ENCODE measurements at places on chromosomes 3 and 15.

- no peak for DNase-seq
These were observed 212.7 kb downstream of the PDZRN3 start for GRCh38 chr3:73411993-73412392.

GRCh38 chr3:148970271-148970670, 21.1 kb upstream of the GYG1 start:
- DNase-seq: no peak

GRCh38 chr3:15660055-15660935, 58.8 kb downstream of the BTD start:
- no peak for DNase-seq

GRCh38 chr15:79635149-79635771, 203.1 kb downstream of the MINAR1 start:
- DNase-seq: no peak

GRCh38 chr3:175713268-175713667, 854.1 kb downstream of the NAALADL2 start:
- DNase-seq: no peak

GRCh38 chr3:181626036-181626435, 85.7 kb upstream of the SOX2 start:
- no peak for DNase-seq

- no peak for DNase-seq
These were observed 107.4 kb downstream of the VGLL4 start for GRCh38 chr3:11536132-11536935.

- DNase-seq: no peak
These were observed 371.7 kb upstream of the RGMA start for GRCh38 chr15:93460717-93461116.

DNA sequence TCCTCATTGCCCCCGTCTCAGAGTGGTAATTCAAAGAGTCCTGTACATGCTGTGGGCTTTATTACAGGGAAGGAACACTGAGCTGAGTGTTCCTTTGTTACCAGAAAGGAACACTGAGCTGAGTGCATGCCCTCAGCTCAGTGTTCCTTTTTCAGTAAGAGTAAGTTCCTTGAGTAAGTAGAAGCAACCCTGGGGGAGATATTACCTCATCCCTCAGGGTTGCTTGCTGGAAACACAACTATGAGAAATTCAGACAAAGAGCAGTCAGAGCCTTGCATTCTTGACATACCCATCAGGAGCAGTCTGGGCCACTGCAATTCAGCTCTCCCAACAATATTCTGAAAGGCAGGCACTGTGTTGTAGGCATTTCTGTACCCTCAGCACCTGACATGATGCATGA, 17.0 kb downstream of the CHRM5 start:
- no peak for DNase-seq

GRCh38 chr15:55151631-55152030, 45.1 kb downstream of the RSL24D1 start:
- DNase-seq: no peak

DNA sequence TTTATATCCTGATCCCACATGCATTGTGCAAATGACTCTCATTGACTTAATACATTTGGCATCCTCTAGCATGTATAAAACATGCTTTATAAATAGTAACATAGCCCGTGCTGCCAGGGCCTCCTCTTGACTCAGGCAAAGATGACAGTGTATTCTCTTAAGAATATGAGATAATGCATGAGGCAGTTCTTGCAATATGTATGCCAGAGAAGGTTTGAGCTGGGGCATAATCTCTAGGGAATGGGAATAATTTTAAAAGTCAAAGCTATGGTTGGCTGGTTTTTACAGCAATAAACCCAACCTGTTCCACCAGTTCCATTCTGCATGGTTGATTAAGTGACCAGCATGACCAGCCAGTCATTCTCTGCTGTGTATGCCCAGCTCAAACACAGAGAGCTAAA, 179.0 kb upstream of the PFN2 start:
- DNase-seq: no peak

- DNase-seq: no peak
These were observed 63.3 kb downstream of the ABTB1 start for GRCh38 chr3:127735767-127736693.

GRCh38 chr15:74799856-74800558, 12.6 kb upstream of the LMAN1L start:
- DNase-seq: no peak

GRCh38 chr3:146746190-146746589, 141.0 kb upstream of the PLSCR5 start:
- DNase-seq: no peak

GRCh38 chr15:27820722-27821121, 278.4 kb downstream of the OCA2 start:
- DNase-seq: no peak

DNA sequence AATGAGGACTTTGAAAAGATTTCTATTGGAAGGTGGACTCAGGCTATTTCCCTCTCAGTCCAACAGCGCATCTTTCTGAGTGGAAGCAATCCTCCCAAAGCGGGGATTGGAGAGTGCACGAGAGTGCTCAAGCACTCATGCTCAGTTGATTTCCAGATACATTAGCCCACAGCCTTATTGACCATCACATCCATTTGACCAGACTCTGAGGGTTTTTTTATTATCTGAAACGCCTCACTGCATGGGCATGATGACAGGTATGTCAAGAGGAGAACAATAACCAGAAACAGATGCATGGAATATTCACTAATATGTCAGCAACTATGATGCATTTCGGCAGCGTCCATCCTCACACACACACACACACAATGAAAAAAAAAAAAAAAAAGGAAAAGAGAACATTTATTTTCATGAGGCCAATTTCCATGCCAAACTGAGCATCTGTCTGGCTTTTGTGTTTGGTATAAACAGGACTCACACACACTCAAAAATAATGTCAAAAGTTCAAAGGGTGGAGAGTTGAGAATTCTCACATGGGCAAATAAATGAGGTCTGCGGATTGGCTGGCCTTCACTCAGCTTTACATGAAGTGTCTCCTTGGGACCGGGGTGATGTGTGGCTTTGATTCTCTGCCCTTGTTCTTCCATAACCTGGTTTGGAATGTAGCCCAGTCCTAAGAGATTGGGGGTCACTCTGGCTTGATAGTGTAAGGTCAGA, 371.6 kb downstream of the MCTP2 start:
- DNase-seq: no peak

- no peak for DNase-seq
These were observed 47.9 kb downstream of the CDC25A start for GRCh38 chr3:48140336-48140757.

- DNase-seq: no peak
These were observed 40.7 kb downstream of the MYRIP start for GRCh38 chr3:39849992-39850715.

GRCh38 chr3:143751643-143752178, 96.6 kb downstream of the SLC9A9 start:
- DNase-seq: no peak

DNA sequence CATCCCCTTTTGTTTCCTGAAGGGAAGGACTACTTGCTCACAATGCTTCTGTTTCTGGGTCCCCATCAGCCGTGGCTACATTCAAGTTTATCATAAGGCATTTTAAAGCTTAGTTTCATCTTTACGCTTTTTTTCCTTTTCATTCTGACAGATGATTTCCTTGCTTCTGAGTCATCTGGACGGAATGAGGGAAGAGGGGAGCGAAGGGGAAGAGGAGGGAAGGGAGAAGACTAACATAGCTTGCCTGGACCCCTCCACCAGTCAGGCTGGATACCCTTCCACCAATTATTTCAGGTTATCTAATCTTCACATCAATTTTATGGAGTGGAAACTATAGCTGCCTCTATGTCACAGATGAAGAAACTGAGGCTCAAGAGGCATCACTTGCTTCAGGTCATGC, 27.6 kb downstream of the FAM3D start:
- DNase-seq: no peak

DNA sequence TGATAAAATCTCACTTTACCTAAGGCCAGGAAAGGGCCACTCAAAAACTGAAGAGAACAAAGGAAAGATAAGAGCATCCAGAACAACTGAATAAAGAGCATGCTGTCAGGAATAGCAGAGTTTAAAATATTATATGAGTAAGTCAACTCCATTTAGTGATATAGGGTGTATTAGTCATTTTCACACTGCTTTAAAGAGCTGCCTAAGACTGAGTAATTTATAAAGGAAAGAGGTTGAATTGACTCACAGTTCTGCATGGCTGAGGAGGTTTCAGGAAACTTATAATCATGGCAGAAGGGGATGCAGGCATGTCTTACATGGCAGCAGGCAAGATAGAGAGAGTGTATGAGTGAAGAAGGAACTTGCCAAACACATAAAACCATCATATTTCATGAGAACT, 778.0 kb upstream of the NECTIN3 start:
- no peak for DNase-seq

DNA sequence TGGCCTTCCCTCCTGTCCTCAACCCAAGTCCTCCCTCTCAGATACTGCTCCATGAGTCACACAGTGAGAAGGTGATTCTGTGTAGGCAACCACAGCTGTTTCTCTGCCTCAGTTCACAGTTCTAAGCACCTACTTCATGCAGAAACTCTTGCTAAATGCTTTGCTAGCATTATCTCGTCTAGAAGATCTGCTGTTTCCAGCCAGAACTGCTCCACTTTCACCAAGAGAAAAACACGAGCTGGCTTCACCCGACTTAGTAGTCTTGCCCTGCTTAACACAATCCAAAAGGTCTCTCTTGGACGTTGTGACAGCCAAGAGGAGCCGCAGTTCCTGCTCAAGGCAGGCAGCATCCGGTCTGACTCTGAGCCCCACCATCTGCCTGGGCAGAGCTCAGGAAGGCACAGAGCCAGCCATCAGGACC, 272.1 kb downstream of the UACA start:
- DNase-seq: no peak

DNA sequence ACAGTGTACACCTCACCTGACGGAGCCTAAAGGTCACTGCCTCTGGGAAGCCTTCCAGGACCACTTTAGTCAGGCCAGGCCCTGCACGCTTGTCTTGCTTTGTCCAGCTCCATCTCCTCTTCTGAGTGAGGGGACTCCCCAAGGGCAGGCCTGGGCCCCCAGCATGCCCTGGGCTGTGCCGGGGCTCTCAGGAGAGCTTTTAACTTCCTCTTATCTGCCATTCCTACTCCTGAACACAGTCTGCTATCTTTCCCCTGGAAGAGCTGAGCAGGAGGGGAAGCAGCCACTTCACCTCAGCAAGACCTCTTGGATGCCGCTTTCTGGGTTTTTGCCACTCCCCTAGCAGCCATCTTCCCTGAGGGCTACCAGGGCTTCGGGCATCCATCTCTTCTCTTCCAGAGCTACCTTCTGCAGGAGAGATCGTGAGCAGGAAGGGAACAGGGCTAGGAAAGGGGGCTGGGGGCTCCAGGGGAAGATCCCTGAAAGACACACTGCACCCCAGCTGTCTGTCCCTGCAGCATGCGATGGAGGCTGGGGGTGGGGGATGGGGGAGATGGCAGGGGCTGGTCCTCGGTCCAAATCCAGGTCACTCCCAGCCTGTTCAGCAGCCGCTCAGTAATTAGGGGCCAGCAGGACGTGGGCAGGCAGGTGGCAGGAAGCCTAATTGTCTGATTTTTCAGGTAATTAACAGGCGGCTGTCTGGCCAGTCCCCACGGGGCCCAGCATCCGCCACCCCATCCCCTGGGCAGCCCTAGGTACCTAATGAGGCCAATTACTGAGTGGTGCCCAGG, 19.9 kb upstream of the RPL29 start:
- DNase-seq: no peak

DNA sequence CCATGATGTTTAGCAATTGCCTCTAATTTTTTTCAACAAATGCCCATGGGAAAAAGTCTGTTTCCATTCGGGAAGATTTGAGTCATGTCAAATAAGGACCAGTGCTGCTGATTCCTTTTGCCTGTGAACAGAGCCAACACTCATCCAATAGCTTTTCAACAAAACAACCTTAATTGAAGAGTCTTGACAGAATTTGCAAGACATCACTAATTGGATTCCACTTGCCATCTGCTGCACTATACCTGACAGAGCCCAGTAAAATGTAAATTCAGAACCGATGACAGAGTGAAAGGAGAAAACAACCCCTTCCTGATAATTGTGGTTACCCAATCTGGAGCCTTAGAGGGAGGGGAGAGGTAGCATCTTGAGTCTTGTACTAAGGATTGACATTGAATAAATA, 426.7 kb downstream of the AGBL1 start:
- DNase-seq: no peak

DNA sequence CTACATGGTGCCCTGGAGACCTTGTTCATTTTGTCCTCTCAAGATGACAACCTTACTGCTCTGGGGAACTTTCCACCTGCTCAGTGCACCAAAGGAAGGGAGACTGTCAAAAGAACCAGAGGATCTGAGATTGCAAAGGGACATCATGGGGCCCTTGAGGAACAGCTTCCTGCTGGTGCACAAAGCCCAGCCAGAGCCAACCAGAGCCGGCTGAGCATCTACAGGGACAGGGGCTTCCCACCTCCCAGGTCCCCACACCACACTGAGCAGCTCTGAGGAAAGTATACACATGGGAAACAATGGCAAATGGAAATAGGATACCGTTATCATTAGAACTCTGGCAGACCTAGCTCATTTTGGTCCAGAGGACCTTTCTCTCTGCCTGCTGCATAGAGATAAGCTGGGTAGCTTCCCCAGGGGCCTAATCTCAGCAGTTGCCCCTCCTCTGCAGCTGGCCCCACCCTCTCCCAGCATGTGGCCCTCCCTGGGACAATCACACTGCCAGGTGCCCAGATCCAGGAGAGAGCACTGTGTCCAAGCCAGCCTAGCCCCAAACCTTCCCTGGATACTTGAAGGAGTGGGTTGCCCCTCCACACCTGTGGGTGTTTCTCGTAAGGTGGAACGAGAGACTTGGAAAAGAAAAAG, 123.4 kb upstream of the PRR20G start:
- DNase-seq: no peak

DNA sequence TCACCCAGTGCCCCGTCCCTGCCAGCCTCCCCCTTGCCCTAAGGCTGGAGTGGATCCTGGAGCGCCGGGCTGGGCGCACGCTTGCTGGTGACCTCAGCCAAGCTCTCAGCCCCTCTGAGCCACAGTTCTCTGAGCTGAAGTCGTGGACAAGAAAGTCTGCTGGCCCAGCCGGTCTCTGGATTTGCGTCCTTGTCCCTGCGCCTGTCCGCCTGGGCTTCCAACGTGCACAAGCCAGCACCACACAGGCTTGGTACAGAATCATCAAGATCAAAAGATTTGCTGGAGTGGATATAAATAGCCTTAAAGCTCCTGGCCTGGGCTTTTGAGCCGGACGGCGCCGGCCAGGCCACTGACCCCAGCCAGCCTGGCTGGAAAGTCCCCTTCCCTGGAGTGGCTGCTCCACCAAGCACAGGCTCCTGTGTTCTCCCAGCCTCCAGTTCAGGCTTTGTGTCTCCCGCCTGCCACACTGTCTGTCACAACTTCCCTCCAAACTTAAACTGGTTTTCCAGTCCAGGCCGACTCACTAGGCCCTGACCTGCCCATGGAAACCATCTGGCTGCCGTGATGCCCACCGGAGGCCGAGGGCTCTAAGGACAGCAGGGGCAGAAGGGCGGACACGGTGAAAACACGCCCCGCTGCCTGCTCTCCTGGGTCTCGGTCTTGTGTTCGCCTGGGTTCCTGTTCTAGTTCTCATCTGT, 156.2 kb downstream of the NUP210 start:
- no peak for DNase-seq

GRCh38 chr15:31569836-31570235, 243.2 kb downstream of the KLF13 start:
- DNase-seq: no peak

- no peak for DNase-seq
These were observed 25.6 kb upstream of the KBTBD12 start for GRCh38 chr3:127889461-127889863.
